ENCODE measurements at places on chromosomes 1 and 21.

GRCh38 chr1:116694524-116694923 lies 27.0 kb upstream of the IGSF3 start:
- no peak for DNase-seq

GRCh38 chr1:93384656-93385055 lies 38.9 kb downstream of the DR1 start:
- DNase-seq = no peak

DNA sequence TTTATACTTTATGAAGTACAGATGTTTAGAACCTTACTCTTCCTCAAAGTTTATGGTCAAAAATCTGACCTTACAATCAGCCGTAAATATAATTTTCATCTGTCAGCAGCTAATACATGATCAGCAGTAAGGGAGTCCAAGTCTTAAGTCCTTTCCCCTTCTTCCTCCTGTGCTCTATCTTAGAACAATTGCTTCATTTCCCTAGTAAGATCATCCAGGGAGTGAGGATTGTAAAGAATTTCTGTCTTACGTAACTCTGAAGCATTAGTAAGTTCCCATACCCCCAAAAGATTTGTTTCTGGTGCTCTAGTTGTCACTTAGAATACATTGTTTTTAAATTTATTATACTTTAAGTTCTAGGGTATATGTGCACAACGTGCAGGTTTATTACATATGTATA lies 2.1 kb downstream of the SETDB1 start:
- no peak for DNase-seq

GRCh38 chr1:9150582-9151327 lies 21.9 kb upstream of the GPR157 start:
- DNase-seq = no peak

DNA sequence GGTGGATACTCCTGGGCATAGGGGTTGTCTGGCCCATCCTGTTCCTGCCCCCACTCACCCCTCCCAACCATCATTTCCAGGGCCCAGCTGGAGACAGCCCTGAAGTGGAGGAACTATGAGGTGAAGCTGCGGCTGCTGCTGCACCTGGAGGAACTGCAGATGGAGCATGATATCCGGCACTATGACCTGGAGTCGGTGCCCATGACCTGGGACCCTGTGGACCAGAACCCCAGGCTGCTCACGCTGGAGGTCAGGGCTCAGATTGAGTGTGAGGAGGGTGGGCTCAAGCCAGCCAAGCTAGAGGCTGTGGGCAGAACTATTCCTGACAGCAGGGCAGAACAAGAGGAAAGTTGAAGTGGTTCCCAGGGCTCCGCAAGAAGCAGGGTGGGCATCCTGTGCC lies 14.2 kb downstream of the RHOC start:
- no peak for DNase-seq

All from T-helper 9 cell (primary cell).